ENCODE measurements at places on chromosomes 6 and 20.

DNA sequence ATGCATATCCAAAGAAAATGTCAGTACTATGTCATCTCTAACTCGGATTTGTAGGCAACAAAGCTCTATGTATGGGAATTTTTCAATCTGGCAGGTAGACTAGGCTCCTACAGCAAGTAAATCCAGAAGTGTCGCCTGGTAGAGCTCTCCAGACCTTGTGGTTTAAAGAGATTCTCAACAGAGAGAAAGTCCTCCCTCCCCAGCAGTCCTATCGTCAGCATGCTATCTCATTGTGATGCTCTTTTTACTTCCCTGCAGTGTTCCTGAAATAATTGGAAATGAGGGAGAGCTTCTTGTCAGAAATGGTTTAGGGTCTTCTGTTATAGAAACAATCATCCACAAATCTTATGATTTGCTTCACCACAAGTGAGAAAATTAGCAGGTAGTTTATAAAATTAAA is 395.4 kb downstream of the FRK start:
- DNase-seq = no peak

GRCh38 chr6:130922922-130923321 is 95.7 kb downstream of the SMLR1 start:
- DNase-seq = no peak

DNA sequence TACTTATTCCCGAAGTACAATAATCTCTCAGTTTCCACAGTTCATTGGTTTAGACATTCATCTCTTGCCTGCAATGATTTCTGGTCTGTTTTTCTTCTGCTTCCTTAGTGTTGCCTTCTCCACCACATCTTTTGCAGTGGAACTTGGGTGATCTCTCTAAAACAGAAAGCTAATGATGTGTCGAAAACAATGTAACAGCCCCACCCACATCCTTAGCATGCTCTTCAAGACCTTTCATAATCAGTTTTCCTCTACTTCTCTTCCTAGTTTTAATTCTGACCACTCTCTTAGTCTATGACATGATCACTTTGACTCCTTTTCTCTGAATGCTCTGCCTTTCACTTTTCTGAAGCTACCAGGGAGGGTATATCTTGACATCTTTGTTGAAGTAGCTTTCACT is 1007.9 kb upstream of the CITED2 start:
- no peak for DNase-seq

DNA sequence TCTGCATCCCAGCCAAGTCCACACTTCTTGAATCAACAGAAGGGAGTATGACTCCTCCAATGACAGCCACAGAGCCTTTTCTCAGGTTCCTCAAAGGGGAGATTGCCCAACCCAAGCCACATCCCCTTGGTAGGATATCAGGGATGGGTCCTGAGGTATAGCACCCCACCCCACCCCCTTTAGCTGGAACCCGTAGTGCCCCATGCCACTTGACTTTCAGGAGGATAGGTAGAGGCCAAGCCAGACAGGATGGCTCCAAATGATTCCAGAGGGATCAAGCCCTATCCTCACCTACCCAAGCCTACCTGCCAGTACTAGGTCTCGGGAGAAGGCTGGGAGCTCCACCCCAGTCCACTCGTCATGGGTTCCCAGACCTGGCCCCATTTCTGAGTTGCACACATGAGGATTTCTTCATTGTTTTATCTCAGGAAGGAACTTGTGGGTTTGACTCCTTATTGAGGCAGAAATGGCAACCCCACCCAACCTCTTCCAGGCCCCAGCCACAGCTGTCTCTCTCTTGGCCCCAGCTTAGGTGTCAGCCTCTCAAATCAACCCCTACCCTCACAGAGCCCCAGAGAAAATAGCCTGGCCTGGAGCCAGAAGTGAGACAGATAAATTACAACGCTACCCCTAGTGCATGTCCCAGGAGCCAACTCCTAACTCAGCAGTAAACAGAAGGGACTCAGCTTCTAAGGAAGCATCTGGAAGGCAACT is 3.6 kb downstream of the CCND3 start:
- no peak for DNase-seq

- DNase-seq = peak; percentile 99
Observed at GRCh38 chr6:71478834-71479541, 190.4 kb downstream of the OGFRL1 start.

DNA sequence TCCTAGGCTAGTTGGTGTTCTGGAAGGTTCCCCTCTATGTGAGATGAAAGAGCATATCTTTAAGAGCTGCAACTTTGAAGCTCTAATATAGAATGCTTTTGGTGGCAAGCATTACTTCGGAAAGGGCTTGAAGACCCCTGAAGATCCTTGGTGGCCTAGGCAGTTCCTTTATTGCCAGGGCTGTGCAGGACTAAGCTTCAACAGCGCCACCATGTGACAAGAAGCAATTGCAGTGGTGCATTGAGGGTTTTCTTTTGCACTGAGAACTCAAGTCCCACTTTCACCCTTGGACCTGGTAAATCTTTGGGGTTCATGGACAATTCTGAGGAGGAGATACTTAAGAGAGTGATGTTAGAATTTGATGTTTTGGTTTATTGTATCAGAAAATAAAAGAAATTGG is 237.4 kb upstream of the GMDS start:
- no peak for DNase-seq

- DNase-seq = peak; percentile 93
Observed at GRCh38 chr6:15365273-15365687, 119.4 kb downstream of the JARID2 start.

DNA sequence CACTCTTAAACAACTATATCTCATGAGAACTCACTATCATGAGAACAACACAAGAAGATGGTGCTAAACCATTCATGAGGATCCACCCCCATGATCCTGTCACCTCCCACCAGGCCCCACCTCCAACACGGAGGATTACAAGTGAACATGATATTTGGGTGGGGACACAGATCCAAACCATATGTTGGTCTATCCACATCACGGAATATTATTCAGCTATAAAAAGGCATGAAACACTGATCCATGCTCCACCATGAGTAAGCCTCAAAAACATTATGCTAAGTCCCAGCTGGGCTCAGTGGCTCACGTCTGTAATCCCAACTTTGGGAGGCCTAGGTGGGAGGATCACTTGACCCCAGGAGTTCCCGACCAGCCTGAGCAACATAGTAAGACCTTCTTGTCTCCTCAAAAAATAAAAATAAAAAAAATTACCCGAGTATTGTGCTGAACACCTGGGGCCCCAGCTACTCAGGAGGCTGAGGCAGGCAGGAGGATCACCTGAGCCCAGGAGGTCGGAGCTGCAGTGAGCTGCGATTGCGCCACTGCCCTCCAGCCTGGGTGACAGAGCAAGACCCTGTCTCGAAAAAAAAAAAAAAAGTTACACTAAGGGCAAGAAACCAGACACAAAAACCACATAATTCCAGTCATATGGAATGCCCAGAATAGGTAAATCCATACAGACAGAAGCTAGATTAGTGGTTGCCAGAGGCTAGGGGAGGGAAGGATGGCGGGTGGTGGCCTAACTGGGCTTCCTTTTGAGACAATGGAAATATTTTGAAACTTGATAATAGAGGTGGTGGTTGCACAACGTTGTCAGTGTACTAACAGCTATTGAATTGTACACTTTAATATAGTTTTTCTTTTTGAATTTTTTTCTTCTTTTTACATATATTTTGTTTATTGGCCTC is 43.1 kb downstream of the ZNF217 start:
- peak; percentile 30 for DNase-seq

GRCh38 chr6:35856250-35856649 is 51.1 kb downstream of the LHFPL5 start:
- DNase-seq = no peak
